H1 (cell line): ENCODE measurements at places on chromosomes 2 and 18.

GRCh38 chr2:226411727-226412360 lies 387.8 kb downstream of the IRS1 start:
- no peaks in the 10 kb centered on the region for H3K36me3 ChIP-seq
- no peak overlapping the region for H3K27ac ChIP-seq
- DNase-seq, result no peak

DNA sequence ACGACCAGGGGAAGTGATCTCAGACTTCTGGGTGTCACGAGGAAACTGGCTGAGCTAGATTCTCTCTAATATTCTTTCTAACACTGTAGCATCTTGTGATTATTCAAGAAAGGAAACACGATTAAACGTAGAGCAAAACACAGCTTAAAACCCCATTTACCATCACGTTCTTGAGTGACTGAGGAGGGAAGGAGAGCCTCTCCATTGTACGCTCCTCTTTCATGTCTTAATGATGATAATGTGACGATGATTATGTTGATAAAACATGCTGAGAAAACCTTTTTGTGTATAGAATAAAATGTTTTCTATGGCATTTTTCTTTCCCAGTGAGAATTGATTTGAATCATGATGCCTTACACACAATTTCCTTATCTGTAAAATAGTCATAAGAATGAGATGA lies 705.6 kb upstream of the ID2 start:
- no peaks in the 10 kb centered on the region for H3K36me3 ChIP-seq
- no peaks in the 10 kb centered on the region for H3K4me1 ChIP-seq
- no peak overlapping the region for H3K4me3 ChIP-seq
- H3K27ac ChIP-seq, result no peak overlapping the region
- no peak for DNase-seq
- H3K27me3 ChIP-seq, result no peaks in the 10 kb centered on the region

GRCh38 chr2:8148260-8149006 lies 533.4 kb upstream of the ID2 start:
- no peak for DNase-seq
- no peaks in the 10 kb centered on the region for H3K27me3 ChIP-seq
- H3K36me3 ChIP-seq, result no peaks in the 10 kb centered on the region

DNA sequence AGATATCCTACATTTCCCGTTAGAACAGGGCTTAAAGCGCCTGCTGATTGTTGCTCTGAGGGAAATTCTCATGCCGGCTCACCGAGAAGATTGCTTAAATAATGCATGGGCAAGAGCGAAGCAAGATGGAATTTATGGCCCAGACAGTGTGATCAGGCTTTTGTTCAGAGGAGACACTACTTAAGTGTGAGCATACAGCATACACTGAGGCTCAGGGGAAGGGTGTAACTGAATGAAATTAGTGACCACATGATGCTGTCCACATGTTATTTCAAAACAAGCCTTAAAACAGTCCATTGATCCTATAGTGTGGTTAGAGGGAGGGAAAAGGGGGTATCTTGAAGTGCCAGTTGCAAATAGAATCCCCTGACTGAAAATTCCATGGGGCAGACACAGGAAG lies 125.5 kb downstream of the RAPGEF4 start:
- no peaks in the 10 kb centered on the region for H3K4me1 ChIP-seq
- no peak overlapping the region for H3K4me3 ChIP-seq
- H3K36me3 ChIP-seq, result no peaks in the 10 kb centered on the region
- no peak for DNase-seq
- no peaks in the 10 kb centered on the region for H3K27me3 ChIP-seq

GRCh38 chr2:8593243-8593642 lies 88.6 kb upstream of the ID2 start:
- H3K4me1 ChIP-seq, result no peaks in the 10 kb centered on the region
- DNase-seq, result no peak
- H3K27ac ChIP-seq, result no peak overlapping the region
- no peaks in the 10 kb centered on the region for H3K27me3 ChIP-seq
- no peak overlapping the region for H3K4me3 ChIP-seq
- H3K36me3 ChIP-seq, result no peaks in the 10 kb centered on the region

- no peak for DNase-seq
- H3K36me3 ChIP-seq, result no peaks in the 10 kb centered on the region
- no peaks in the 10 kb centered on the region for H3K4me1 ChIP-seq
- no peak within 1 kb of the TSS for H3K4me3 ChIP-seq
Observed at GRCh38 chr2:134838143-134838620, at the start of gene ACMSD. ACMSD (plus strand) TSS chr2:134838616; CDS start chr2:134838683, 67 bp downstream.

DNA sequence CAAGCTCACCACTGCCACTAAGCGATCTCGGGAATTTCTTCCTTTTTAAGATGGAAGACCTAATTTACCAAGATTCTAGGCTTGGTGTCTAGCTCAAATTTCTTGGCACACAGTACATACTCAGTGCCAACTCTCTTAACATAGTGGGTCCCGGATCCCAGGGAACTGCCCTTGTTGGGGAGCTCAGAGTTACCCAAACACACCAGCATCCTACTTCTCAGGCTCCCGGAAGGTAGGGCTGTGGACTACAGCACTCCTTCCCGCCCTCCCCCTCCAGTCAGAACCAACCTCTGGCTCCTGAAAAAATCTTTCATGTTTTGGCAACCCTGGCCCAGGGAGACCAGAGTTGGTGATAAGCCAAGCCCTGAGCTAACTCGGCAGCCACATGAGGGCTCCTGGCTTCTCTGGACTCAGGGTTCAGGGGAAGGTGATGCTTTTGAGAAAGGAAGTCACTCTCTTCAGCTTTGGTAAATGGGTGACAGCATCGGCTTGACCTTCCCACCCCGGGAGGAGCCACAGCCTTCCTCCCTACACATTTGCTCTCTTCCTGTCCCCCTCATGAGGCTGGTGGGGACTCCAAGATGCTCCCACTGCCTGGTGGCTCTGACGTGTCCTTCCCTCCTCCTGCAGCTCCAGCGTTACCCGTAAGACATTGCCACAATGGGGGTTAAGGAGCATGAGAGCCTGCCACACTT lies 8.8 kb downstream of the ODC1 start:
- no peak overlapping the region for H3K27ac ChIP-seq
- no peaks in the 10 kb centered on the region for H3K27me3 ChIP-seq
- no peak overlapping the region for H3K4me3 ChIP-seq

GRCh38 chr2:26653207-26654060 lies 12.3 kb upstream of the CIB4 start:
- no peaks in the 10 kb centered on the region for H3K36me3 ChIP-seq
- H3K27me3 ChIP-seq, result no peaks in the 10 kb centered on the region
- H3K27ac ChIP-seq, result no peak overlapping the region
- DNase-seq, result no peak

GRCh38 chr2:18901242-18901641 lies 311.9 kb upstream of the NT5C1B start:
- no peaks in the 10 kb centered on the region for H3K36me3 ChIP-seq
- H3K4me1 ChIP-seq, result no peaks in the 10 kb centered on the region
- H3K4me3 ChIP-seq, result no peak overlapping the region
- no peaks in the 10 kb centered on the region for H3K27me3 ChIP-seq
- no peak for DNase-seq

- no peaks in the 10 kb centered on the region for H3K27me3 ChIP-seq
- DNase-seq, result no peak
- H3K4me3 ChIP-seq, result no peak overlapping the region
- H3K4me1 ChIP-seq, result 0 out of 2 replicates have a peak, but pooled peaks cover 6% of the 10 kb centered on the region
Observed at GRCh38 chr2:26249625-26250024, 4.9 kb downstream of the HADHB start.

DNA sequence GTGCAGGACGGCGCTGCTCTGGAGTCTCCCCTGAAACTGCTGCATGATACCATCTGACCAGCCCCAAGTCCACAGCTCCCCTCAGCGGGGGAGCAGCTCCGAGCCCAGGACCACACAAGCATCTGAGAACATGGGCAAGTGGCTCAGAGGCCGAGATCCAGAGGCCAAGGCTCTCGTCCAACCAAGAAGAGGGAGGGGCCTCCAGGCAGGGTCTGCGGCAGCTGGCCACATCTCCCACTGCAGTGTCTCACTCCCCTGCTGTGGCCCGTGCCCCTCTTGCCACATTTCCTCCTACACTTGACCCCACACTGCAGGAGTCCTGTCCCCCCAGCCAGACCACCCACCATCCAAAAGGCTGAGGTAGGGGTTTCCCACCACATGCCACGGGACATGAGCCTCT lies 50.2 kb downstream of the TFCP2L1 start:
- H3K27me3 ChIP-seq, result no peaks in the 10 kb centered on the region
- H3K36me3 ChIP-seq, result no peaks in the 10 kb centered on the region
- DNase-seq, result no peak
- H3K4me3 ChIP-seq, result no peak overlapping the region
- no peaks in the 10 kb centered on the region for H3K4me1 ChIP-seq

- H3K4me1 ChIP-seq, result no peaks in the 10 kb centered on the region
- H3K27ac ChIP-seq, result no peak overlapping the region
- DNase-seq, result no peak
- no peaks in the 10 kb centered on the region for H3K36me3 ChIP-seq
- no peak overlapping the region for H3K4me3 ChIP-seq
Observed at GRCh38 chr2:81238462-81238861, 933.9 kb upstream of the LRRTM1 start.

DNA sequence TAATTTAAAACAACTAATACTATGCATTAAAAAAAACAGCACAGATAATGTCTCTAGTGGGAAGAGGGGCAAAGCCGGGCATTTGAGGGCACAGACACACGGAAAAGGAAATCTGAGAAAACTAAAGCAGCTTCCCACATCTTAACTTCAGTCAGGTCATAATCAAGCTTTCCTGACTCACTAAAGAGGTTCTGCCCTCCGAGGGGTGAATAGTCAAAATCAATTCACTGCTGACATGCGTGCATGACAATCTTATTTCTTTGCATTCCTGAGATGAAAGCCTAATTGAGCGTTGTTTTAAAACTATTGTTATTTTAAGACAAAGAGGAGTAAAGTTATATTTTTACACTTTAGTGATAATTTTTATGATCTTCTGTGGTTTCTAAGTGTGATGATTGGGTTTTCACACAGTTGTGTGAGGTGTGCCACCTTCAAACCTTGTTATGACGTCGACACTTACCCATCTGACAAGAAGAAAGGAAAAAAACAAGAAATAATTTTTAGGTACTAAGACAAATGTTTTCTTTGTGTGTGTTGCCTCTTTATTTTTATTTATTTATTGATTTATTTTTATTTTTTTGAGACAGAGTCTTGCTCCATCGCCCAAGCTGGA lies 90.9 kb downstream of the GATA6 start:
- no peak overlapping the region for H3K4me3 ChIP-seq
- no peaks in the 10 kb centered on the region for H3K27me3 ChIP-seq
- DNase-seq, result no peak
- H3K36me3 ChIP-seq, result no peaks in the 10 kb centered on the region
- no peaks in the 10 kb centered on the region for H3K4me1 ChIP-seq

DNA sequence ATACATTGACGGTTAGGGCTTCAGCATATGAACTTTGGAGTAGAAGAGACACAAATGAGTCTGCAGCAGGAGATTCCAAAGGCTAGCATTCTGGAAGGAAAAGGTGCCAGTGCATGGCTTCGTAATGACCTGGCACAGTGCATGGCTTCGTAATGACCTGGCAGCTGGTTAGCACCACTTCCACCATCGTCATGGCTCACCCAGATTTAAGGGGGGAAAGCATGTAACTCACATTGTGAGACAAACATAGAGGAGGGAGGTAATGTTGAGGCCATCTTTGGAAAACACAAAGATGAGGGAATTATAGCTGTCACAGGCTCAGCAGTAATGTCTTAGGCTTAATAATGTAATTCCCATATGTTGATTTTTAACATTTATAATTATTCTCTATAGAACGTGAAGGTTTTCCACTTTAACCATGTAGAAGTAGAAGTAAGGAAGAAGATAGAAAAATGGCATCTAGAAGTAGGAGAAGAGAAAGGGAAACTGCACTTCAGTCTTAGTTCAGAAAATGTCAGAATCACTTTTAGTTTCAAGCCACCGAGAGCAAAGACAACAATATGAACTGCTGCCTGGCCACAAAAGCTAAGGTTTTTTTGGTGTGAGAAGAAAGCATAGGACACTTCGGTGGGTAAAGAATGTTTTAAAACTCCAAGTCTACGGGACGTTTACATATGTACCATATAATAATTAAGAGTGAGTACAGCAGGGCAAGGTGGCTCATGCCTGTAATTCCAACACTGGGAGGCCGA lies 6.8 kb upstream of the STK25 start:
- H3K36me3 ChIP-seq, result no peaks in the 10 kb centered on the region
- DNase-seq, result no peak
- no peak overlapping the region for H3K4me3 ChIP-seq
- no peak overlapping the region for H3K27ac ChIP-seq
- H3K27me3 ChIP-seq, result no peaks in the 10 kb centered on the region

DNA sequence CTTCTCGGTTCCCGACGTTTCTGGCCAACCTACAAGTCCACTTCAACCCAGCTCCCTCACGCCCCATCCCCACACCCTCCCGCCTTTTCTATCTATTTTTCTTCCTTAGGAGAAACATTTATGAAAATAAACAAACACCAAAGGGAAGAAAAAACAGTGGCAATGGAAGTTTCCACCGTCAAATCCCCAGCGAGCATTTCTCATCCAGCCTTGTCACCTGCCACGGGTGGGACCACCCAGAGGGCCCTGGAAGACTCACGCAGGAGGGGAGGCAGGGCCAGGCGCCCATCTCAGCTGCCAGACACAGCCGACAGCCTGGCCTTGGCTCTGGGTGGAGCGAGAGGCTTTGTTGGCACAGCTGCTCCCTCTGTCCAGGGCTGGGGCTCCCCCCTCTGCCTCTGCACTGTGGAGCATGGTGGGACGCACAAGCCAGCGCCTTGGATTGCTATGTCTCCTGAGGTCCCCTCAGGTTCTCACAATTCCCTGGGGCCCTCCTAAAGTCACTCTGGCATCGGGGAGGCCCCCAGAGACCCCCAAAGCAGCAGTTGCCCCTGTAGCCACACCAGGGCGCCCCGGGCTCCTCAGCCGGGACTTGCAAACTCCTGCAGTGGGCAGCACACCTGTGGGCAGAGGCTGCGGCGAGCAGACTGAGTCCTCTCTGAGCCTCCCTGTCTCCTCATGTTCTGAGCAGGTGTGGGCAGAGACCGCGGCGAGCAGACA lies 395.7 kb upstream of the SALL3 start:
- no peak for DNase-seq
- no peak overlapping the region for H3K27ac ChIP-seq
- H3K4me3 ChIP-seq, result no peak overlapping the region
- no peaks in the 10 kb centered on the region for H3K27me3 ChIP-seq
- H3K36me3 ChIP-seq, result no peaks in the 10 kb centered on the region

- no peaks in the 10 kb centered on the region for H3K4me1 ChIP-seq
- no peak overlapping the region for H3K4me3 ChIP-seq
- DNase-seq, result no peak
- H3K27me3 ChIP-seq, result no peaks in the 10 kb centered on the region
- no peak overlapping the region for H3K27ac ChIP-seq
- no peaks in the 10 kb centered on the region for H3K36me3 ChIP-seq
Observed at GRCh38 chr2:200174433-200175216, 131.9 kb upstream of the SPATS2L start.
